ENCODE measurements at places on chromosomes 1 and 21. TPM values are rescaled to one million over a fixed set of nuclear protein-coding genes. Genes with fewer than 3 reads are reported as not detected.

MIA3 gene
- total RNA-seq: 83.0 TPM

SPRR2B gene
- not detected for total RNA-seq

UBXN10 gene
- 0.84 TPM for total RNA-seq

COL16A1 gene
- total RNA-seq: 229 TPM

NEK2 gene
- not detected for total RNA-seq

CLDN17 gene
- total RNA-seq: not detected

TRIM62 gene
- 11.1 TPM for total RNA-seq

RAP1GAP gene
- total RNA-seq: 4.1 TPM

VCAM1 gene
- 11.6 TPM for total RNA-seq

MMEL1 gene
- total RNA-seq: 2.2 TPM

BATF3 gene
- total RNA-seq: 9.0 TPM

ADORA1 gene
- total RNA-seq: 1.0 TPM

TMEM54 gene
- total RNA-seq: 41.4 TPM

HSPA6 gene
- total RNA-seq: 6.7 TPM

CD1E gene
- total RNA-seq: not detected

SH3BGR gene
- total RNA-seq: 9.6 TPM

CRYAA gene
- not detected for total RNA-seq

GJA8 gene
- not detected for total RNA-seq

CGN gene
- total RNA-seq: 4.9 TPM

RBP7 gene
- total RNA-seq: 54.3 TPM

CSMD2 gene
- 1.7 TPM for total RNA-seq

FAM163A gene
- not detected for total RNA-seq

SLFNL1 gene
- total RNA-seq: 1.0 TPM

KCNC4 gene
- total RNA-seq: 9.0 TPM

HES3 gene
- not detected for total RNA-seq

RAB7B gene
- total RNA-seq: 0.87 TPM

CD5L gene
- total RNA-seq: not detected

IFI44L gene
- total RNA-seq: 16.3 TPM

RNF186 gene
- not detected for total RNA-seq

NEXN gene
- total RNA-seq: 22.8 TPM

TRIM63 gene
- 0.21 TPM for total RNA-seq

ANKRD34A gene
- total RNA-seq: 0.87 TPM

NHLH1 gene
- not detected for total RNA-seq

S100A14 gene
- not detected for total RNA-seq

CFHR1 gene
- total RNA-seq: 5.7 TPM

LCE1F gene
- total RNA-seq: not detected

MSH4 gene
- total RNA-seq: 0.98 TPM

CHD5 gene
- total RNA-seq: not detected

FAM151A gene
- total RNA-seq: not detected

ACOT11 gene
- 7.5 TPM for total RNA-seq

SH3D21 gene
- total RNA-seq: 2.3 TPM

ALX3 gene
- total RNA-seq: not detected

TNNT2 gene
- 8.8 TPM for total RNA-seq

CD1D gene
- 4.2 TPM for total RNA-seq
